OCI-LY7 (cell line): ENCODE measurements at places on chromosomes 16 and 17. TPM values are rescaled to one million over a fixed set of nuclear protein-coding genes. Genes with fewer than 3 reads are reported as not detected.

DNA sequence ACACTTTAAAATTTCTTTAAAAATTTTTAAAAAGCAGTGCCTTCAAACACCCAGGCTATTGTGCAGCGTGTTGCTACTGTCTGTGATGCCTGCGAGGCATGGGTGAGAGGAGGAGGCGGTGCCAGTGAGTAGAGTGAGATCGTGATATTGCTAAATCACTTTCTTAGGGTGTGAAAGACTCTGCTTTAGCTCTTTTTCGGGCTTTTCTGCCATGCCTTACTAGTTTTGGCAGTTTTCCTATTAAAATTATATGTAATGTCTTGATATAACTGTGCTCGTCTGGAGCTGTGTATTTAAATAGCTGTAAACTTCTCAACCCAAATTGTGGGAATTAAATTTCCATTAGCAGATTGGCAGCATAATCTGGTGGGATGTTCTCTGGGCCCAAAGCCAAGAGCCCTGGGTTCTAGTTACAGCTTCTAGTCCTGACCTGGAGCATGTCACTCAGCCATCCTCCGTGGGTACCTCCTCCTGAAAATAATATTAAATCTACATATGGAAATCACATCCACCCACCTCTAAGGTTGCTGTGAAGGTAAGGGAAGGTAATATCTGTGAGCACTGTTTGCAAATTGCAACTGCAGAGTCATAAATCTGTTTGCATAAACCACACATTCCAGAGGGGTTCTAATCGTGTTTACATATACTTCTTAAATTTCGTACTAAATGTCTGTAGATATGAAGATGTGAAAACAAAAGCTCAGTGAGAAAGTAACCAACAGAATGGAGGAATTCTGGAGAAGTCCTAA, 264.3 kb upstream of the CACNG5 start:
- DNase-seq = no peak

DNA sequence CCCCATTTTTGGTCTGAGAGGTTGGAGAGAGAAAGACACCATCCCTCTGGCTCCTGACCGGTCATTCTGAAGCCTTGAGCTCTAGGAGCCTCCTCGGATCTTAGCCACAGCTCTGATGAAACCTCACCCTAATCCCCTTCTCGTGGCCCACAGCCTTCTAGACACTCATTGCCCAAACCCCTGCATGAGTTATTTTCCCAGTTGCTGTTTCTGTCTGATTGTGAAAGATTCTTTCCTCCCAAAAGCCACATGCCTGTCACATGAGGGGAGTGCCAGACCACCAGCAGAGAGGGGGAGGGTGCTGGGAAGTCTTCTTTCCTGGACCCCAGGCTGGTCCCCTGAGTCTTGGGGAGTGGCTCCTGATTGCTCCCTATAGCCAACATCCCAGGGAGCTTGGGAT, 17.6 kb upstream of the ABR start:
- DNase-seq = no peak

DNA sequence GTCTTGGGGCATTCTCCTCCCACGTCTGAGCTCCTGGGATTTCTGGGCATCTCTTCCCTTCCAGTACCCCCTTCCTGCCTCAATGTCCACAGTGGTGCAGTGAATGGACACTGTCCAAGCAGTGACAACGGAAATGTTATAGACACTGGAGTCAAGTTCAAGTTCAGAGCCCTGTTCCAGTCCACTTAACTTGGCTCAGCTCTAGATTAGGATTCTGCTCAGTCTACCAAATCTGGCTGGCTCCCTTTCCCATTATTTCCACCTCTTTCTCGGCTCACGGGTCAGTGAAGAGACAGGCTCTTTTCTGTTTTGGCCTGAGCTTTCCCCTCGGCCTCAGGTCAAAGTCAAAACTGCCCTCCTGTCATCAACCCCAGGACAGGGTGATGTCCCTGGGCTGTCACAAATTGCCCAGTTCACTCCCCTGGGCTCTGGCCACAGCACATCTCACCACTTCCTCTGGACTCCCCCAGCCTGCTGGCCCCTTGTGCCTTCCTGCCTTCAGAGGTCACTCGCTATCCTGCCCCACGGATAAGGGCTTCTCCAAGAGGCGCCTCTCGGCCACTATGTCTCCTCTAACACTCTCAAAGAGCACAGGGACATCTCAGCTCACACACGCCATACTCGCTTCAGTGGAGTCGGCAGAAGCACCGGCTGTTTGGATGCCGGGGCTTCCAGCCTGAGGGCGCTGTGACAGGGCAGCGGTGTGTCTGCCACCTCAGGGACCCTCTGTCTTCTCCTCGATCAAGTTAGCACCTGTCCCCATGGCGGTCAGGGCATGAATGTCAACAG, 17.7 kb upstream of the MRPL38 start:
- DNase-seq = no peak

Gene SEZ6L2
- total RNA-seq = 0.83 and 1.0 TPM in 2 replicates

- no peak for DNase-seq
These were observed 14.8 kb downstream of the HDAC5 start for GRCh38 chr17:44108440-44109311.

DNA sequence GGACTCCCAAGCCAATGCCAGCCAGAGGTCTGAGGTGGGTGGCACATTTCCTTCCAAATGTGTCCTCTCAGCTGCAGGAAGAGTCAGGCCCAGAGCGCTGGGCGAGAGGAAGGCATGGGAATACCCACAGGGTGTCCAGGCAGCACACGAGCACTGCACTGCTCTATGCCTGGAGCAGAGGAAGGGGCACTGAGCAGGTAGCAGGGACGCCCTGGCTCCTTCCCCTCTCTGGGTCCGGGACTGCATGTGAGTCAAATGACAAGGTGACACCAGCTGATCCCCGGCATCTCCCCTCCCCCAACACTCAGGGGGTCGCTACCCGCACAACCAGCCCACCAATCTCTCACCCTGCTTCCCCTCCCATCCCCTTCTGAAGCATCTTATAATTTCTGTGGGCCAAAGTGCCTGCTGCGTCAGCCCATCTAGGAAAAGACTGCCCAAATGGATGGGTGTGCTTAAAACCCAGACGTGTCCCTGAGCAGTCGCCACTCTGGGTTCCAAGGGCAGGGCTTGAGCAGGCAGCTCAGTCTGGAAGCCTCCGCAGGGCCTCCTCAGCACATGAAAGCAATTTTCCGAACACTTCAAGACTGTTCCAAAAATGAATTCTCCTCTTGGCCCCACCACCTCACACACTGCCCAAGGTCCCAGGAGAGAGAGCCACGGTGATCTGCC, 12.0 kb upstream of the BCAR1 start:
- no peak for DNase-seq

Gene USP10
- total RNA-seq = 134 and 135 TPM in 2 replicates

GRCh38 chr17:71724339-71724738, 396.5 kb upstream of the SOX9 start:
- no peak for DNase-seq

DNA sequence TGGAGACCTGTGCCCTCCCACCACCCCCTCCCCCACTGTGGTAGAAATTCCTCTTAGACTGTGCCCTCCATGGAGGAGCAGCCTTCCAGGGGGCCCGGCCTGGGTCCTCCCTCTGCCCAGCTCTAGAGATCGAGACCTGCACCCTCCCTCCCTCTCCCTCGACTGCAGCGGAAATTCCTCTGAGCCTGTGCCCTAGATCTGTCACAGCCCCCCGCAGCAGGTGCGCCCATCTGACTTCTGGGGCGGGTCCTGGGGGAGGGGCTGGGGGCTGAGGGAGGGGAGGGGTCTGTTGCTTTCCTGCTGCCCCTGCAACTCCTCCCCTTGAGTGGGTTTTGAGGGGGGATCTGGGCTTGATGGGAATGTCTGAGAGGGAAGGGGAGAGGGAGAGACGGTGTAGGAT, 177.8 kb upstream of the GSE1 start:
- DNase-seq = no peak

DNA sequence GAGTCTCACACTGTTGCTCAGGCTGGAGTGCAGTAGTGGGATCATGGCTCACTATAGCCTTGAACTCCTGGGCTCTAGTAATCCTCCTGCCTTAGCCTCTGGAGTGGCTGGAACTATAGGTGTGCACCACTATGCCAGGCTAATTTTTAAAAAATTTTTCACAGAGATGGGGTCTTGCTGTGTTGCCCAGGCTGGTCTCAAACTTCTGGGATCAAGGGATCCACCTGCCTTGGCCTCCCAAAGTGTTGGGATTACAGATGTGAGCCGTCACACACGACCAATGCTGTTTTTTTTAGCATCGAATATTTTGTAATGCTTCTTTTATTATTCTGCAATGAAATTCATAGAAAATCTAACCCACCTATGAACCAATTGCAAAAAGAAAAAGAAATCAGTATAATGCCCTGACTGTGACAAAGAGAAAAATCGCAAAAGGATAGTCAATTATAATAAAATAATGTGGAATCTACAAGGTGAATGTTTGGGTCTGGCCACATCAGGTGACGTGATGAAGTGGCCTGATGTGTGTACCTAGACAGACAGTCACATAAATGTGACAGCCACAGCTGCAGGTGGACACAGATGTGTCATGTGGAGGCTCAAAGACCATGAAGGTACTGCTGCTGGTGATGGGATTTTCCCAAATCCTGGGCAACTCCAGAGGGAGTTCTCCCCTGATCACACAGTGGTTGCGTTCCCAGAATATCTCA, 33.6 kb upstream of the ZCCHC14 start:
- DNase-seq = no peak

DNA sequence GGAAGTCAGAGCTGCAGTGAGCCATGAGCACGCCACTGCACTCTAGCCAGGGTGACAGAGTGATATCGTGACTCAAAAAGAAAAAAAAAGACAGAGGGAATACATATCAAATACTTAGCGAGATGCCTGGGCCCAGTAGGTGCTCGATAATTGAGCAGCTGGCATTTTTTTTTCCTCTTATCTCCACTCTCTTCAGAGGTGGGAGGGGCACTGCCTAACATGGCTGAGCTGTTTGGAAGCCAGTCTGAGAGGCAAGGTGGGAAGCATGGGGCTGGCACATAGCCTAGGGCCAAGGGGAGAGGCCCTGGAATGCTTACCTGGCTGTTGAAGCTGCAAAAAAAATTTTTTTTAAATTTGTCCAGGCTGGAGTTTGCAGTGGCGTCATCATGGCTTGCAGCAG, 38.4 kb downstream of the HIC1 start:
- no peak for DNase-seq

- DNase-seq = no peak
These were observed 1.2 kb downstream of the COA3 start for GRCh38 chr17:42797067-42798007.

GRCh38 chr16:48478393-48478792, 93.2 kb upstream of the SIAH1 start:
- no peak for DNase-seq

DNA sequence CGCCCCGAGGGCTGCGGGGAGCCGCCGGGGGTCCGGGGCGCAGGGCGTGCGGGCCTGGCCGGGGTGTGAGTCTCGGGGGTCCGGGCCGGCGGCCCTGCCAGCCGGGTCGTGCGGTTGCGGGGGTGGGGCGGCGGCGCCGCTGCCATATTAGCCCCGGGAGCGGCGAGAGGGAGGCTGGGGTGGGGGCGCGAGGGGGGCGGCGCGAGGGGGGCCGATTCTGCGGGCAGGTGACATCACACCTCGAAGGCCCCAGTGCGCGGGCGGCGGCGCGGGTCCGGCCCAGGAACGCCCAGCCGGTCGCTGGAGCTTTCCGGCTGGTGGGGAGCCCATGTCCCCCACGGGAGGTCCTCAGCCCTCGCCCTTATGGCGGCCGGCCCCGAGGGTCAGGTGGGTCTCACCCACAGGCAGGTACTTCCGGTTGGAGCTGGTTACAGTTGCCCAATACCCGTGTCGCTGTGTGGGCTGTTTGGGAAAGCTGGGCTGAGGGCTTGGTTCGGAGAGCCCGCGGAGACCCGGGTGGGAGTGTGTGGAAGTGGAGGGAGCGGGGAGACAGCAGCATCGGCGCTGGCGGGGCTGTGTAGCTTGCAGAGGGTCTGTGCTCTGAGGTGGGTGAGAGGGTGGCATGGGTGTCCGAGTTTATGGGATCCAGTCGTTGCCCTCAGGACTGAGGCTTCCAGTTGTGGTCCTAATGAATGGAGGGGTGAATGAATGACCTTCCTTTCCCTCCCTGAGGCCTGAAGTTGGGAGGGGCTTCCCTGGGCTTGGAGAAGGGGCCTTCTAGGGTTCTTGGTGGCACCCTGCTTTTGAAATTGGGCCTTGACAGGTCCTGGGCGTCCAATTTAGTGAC, 804 bp downstream of the ATP6V0C start:
- peak; percentile 38 for DNase-seq

- DNase-seq = peak; percentile 71
These were observed 209.7 kb downstream of the RBFOX3 start for GRCh38 chr17:79400989-79401703.

- DNase-seq = no peak
These were observed 434 bp downstream of the CEMP1 start for GRCh38 chr16:2530629-2531318.

Gene ST3GAL2
- total RNA-seq = 48.5 and 61.0 TPM in 2 replicates

DNA sequence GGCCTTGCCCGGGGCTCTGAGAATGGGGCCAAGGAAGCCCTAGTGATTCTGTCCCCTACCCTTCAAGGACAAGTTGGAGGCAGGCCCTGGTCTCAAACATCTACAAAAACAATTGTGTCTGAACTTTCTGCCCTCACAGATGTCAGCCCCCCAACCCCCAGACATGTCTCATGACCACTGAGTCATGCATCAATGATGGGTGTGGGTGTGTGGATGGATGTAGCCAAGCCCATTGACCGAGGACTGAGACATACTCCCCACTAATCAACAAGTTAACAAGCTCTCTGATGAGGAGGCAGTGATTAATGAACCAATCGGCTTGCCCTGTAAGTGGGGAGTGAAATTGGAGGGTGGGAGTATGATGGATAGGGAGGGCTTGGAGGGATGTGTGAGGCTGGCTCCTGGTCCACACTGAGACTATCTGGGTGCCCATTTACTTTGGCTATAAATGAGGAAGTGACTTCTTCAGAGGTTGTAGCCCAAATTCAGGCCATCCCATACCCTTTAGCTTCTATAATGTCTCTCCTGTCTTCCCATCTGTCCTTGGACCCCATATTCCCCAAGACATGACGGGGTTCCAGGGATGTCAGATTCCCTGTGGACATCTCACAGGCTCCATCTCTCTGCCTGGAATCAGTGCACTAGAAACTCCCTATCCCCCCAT, 97.1 kb upstream of the TMEM97 start:
- no peak for DNase-seq

DNA sequence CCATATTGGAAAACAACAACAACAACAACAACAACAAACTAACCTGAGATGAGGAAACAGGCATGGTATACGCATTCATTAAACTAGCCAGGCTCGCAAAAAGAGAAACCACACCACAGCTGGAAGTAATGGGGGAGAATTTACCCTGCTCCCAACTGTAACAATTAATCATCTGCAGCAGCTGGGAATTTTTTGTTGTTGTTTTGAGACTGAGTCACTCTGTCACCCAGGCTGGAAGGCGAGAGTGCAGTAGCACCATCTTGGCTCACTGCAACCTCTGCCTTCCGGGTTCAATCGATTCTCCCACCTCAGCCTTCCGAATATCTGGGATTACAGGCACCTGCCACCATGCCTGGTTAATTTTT, 16.3 kb downstream of the PRPSAP1 start:
- no peak for DNase-seq

Gene SHCBP1
- 49.5 and 49.6 TPM in 2 replicates for total RNA-seq

Gene CES5A
- not detected in 2 replicates for total RNA-seq

Gene PRM3
- not detected in 2 replicates for total RNA-seq
